ENCODE measurements at places on chromosomes 3 and 15.

DNA sequence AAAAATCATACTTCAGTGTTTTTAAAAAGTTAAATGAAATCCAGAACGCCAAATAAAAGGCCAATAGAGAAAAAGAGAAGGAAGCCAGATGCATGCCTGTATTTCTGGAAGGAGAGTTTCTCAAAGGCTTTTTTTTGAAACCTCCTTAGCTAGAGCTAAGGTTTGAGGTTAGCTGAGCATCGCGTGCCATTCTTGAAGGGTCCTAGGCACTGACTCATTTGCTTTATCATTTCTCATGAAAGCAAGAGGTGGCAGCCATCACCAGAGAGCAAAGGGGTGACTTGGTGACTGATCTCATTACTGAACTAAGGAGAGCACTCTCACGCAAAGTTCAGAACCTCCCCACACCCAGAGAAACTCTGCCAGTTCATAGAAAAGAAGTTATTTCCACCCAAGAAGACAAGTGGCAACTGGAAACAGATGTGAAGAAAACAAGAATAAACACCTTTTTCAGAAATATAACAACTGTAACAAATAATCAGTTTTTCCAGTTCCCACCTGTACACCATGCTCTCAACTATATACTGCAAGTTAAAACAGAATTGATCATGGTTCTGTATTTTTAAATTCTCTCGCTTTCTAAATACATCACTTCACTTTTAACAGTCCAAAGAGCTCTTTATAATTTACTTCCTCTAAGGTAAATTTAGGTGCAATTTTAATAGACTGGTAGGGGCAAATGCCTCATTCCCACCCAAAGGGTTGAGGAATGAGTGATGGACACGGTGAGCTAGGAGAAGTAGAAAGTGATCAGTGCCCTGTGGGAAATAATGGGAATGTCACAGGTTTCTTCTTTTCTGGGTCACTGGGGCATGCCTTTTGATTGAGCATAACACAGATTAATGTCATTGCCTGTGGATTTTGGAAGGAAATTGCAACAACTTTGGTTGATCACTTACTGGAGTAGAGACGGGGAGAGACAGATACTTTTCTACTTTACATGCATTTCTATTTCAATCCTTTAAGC lies 24.7 kb downstream of the GPR15 start:
- DNase-seq, result no peak

DNA sequence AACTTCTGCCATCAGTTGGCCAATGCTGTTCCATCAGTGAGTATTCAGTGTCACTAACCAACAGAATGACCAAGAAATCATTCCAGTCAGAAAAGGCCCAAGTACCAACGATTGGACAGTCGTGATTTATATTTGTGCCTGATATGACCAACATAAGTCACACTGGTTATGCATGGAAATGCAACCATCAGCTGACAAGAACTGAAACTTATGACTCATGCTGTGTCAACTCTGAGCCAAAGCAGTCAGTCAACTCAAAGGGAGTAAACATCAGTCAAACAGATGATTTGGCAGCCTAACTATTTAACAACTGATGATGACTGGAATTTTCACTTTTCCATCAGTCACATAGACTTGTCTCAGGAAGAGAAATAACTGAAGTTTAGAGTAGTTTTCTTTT lies 142.4 kb downstream of the ANXA2 start:
- no peak for DNase-seq

- DNase-seq, result no peak
Measured at GRCh38 chr3:160478338-160478737, 28.8 kb upstream of the TRIM59 start.

- no peak for DNase-seq
Measured at GRCh38 chr3:15183011-15183410, 23.0 kb upstream of the CAPN7 start.

GRCh38 chr3:48285132-48285531 lies 44.2 kb downstream of the ZNF589 start:
- DNase-seq, result no peak

DNA sequence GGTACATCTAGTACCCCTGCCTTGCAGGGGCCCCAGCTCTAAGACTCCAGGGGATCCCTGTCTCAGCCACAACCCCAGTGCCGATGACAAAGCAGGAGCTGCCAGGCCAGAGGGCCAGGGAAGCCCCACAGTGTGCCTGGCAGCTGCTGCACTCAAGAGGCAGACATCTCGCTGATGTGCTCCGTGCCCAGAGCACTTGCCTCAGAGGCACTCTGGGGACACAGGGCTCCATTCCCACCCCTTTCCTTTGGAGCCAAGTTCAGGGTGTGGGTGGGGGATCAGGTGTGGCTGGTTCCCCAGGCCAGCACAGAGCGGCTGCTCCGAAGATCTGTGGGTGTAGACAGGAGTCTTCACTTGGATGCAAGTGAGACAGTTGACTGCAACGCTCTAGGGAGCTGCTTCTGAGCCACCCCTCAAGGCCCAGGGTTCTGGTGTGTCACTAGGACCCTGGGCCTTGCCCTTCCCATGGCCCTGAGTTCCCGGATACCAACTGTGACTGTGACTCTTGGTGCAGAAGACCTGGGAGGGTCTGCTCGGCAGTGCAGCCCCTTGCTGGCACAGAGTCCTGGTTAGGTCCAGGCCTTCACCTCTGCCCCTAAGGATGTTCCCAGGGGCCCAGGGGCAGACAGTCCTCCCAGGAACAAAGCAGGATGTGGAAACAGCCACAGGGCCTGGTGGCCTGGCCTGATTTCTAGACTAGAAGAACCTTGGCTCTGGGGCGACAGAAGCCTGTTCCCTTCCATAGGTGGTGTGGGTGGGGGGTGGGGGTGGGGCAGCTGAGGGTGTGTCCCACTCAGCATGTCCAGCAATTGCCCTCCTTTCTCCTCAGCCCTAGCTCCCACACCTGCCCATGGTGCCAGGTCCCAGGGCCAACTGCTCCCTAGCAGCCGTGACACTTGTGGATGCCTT lies 2.5 kb downstream of the NT5DC2 start:
- no peak for DNase-seq

- no peak for DNase-seq
Measured at GRCh38 chr15:56919609-56920366, 1.3 kb downstream of the TCF12 start.

DNA sequence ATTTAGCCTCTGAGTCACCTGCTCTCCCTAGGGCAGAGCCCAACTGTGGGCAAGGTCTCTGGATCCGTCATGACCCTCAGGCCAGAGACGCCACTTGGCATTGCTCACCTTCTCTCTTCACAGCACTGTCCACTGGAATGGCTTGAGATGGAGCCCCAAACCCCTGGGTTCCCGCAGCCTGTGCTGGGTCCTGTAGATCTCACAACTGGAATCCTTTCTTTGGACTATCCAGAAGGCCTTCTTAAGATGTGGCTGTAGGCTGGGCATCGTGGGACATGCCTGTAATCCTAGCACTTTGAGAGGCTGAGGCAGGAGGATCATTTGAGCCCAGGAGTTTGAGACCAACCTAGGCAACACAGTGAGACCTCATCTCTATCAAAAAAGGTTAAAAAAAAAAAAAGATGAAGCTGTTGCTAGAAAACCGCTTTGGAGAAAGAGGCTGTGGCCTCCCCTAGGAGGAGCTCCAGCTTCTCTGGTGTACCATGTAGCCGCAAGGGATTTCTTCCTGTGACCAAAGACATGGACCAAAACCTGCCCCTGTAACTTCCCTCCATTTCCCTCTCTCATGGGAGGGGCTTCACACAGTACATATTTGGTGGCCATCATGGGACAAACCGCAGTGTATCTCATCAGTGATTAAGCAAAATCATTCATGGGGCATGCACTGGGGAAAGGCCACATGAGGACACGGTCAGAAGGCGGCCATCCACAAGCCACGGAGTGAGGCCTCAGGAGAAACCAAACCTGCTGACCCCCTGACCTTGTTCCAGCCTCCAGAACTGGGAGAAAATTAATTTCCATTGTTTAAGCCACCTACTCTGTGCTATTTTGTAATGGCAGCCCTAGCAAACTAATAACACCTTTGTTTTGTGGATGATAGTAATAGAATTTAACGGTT lies 23.3 kb upstream of the BUB1B start:
- no peak for DNase-seq

DNA sequence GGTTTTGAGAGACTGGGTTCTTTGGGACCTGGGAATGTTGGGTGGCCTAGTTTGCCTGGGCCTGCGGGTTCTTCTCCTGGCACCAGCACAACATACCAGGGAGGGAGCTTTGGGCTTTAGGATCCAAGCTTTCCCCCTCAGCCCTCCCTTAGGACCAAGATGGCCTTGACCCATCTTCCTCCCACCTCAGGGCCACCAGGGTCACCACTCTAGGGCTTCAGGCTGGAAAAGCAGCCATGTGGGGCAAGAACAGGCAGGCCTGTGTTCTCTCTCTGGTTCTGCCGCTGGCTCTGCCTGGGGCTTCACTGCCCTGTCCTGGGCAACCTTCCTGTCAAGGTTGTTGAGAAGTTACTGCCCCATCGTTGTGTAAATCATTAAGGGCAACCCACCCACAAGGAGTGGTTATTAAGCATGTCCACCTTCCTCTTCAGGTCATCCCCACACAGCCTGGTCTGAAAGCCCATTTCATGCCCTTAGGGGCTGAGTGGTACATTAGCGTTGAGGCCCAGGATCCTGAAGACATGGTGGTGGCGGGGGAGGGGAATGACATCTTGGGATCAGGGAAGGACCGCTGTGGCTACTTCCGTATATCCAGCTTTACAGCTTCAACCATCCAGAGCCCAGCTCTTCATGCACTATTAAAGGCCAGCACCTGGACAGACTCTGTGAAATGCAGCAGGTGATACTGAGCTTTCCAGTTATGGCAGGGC lies 652 bp downstream of the DUOX1 start:
- DNase-seq, result no peak

GRCh38 chr3:105876780-105877327 lies 8.0 kb upstream of the CBLB start:
- DNase-seq, result no peak

- no peak for DNase-seq
Measured at GRCh38 chr3:64225695-64226499, 631 bp upstream of the PRICKLE2 start.

DNA sequence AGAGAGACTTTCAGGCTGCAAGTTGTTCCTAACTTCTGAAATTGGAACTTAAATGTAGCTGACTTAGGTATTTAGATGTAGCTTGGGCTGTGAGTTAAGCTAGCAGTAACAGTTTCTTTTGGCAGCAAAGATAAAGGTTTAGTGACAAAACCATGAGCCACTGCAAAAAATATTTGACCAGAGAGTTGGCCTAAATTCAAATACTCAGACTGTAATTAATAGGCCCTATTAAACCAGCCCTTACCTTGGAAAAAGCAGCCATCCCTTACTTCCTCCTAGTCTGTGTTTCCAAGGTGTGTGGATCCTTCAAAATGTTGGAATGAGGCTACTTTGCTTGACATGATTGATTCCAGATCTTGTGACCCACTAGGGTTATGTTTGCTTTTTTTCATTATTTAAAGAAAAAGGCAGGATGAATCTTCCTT lies 8.2 kb downstream of the TPM1 start:
- no peak for DNase-seq

DNA sequence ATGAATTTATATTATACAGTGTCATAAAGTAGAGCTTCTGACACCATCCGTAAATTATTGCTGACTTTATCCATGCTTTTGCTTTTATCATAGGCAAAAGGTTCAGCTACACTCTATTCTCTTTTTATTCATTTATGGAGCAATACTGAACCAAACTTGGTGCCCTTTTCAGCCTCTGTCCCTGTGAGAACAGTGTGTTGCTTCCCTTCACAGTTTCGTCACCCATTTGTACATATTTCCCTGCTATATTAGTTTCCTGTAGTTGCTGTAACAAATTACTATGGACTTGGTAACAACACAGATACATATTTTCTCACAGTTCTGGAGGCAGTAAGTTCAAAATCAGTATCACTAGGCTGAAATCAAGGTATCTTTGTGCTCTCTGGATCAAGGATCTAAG lies 2.8 kb upstream of the RPL24 start:
- DNase-seq, result no peak

DNA sequence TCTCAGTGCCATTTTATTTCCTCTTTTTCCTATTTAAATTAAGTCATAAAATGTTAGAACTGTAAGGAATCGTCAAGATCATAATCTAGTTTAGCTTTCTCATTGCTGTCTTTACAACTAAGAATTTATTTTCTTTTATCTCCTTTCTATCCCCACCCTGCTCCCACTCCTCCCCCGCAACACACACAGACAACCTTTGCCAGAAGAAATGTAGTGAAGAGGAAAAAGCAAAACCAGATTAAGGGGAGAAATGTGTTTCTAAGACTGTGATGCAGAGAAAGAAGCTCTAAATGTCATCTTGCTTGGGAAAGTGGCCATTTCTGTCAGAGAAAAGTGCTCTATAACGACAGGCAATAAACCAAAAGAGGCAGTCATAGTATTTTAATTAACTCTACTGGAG lies 78.3 kb upstream of the MLF1 start:
- no peak for DNase-seq

DNA sequence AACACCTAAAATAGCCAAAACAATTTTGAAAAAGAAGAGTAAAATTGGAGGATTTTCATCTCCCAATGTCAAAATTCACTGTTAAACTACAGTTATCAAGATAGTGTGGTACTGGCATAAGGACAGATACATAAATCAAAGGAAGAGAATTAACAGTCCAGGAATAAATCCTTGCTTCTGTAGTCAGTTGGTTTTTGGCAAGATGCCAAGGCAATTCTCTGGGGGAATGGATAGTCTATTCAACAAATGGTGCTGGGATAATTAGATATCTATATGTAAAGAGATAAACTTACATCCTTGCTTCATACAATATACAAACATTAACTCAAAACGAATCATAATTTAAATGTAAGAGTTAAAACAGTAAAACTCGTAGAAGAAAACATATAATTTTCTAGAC lies 57.9 kb upstream of the SELENOK start:
- no peak for DNase-seq

DNA sequence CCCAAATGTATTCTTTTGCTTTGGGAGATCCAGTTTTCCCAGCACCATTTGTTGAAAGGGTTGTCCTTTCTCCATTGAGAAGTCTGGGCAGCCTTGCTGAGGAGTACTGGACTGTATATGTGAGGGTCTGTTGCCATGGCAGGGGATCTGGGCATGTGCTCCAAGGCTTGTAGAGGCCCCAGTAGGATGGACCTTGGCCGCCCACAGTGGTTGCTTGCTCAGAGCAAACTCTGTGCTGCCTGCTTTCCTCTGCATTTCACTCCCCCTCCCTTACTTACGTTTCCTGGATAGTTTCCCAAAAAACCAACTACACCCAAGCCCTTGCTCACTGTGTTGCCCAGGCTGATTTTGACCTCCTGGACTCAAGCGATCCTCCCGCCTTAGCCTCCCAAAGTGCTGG lies 97.2 kb upstream of the PRR23E start:
- no peak for DNase-seq

GRCh38 chr3:72996121-72996472 lies 514 bp upstream of the PPP4R2 start:
- no peak for DNase-seq

GRCh38 chr3:48974076-48974864 lies 15.8 kb upstream of the P4HTM start:
- no peak for DNase-seq

GRCh38 chr3:51715231-51715976 lies 8.5 kb downstream of the GRM2 start:
- no peak for DNase-seq

- no peak for DNase-seq
Measured at GRCh38 chr3:10956986-10957385, 35.6 kb upstream of the SLC6A1 start.
